Activated CD4-positive, alpha-beta T cell treated with anti-CD3 and anti-CD28 coated beads, Interleukin-2, amount 50 U/mL, for 24 hours (primary cell): ENCODE measurements at places on chromosomes 2 and 18.
A peak's percentile ranks its signal among the peaks of the same experiment; 100 is the strongest.

DNA sequence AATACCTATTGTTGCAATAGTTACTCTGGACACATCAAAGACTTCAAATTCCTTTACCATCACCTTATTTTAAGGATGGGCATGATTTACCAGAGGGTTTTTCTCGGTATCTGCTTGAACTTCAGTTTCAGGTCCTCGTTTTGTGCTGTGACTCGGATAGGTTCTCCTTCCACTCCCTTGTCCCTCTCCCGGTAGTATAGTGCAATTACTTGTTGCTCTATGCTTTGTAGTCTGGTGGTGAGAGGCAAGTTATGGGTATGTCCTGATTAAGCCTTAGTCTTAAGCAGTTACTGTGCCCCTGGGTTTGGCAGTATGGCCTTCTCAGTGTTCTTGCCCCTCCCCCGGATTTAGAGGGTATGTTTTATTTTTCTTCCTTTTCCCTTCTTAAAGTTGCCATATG is 96.6 kb downstream of the RHBDD1 start:
- no peak for DNase-seq

DNA sequence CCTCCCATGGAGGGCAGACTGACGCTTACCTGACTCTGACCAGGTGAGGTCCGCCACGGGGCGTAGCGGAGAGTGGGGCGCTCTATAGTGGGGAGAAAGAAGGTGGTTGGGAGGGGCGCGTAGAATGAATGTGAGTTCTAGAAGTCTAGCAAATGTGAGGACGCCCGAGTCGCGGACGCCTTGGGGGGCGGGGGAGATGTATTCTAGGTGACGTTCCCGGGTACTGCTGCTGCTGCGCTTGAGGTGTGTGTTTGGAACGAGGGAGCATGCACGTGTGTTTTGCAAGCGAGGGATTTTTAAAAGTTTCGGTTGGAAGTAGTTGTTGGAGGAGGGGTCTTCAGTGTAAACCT is 758 bp downstream of the RIF1 start:
- peak; percentile 15 for DNase-seq

- DNase-seq, result no peak
Measured at GRCh38 chr2:235445116-235445515, 48.7 kb upstream of the AGAP1 start.

GRCh38 chr2:120619579-120619978 is 116.1 kb upstream of the GLI2 start:
- no peak for DNase-seq

DNA sequence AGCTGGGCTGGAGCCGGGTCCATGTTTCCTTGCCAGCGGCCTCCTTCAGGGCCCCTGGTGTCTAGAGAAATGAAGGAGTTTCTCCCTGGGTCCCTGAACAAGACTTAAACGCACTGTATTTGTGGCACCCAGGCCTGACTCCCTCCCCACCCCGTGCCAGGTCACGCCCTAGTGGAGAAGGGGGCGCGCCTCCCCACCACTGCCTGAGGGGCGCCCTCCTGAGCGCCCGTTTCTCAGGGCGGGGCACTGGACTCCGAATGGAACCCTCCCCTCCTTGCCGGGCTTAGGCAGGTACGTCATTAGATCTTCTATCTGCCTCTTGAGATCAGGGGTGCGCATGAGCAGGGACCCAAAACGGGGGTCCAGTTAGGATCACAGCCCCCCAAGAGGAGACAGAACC is 16.3 kb downstream of the ODC1 start:
- DNase-seq, result no peak

GRCh38 chr2:203775684-203776083 is 69.2 kb downstream of the CD28 start:
- DNase-seq, result no peak

- no peak for DNase-seq
Measured at GRCh38 chr2:232653441-232653840, 20.0 kb downstream of the EFHD1 start.

GRCh38 chr2:171347591-171348032 is 86.2 kb downstream of the METTL8 start:
- DNase-seq, result no peak

GRCh38 chr2:190545093-190545492 is 10.6 kb upstream of the NEMP2 start:
- no peak for DNase-seq

- DNase-seq, result peak; percentile 21
Measured at GRCh38 chr2:9655441-9656269, 24.9 kb upstream of the YWHAQ start.

DNA sequence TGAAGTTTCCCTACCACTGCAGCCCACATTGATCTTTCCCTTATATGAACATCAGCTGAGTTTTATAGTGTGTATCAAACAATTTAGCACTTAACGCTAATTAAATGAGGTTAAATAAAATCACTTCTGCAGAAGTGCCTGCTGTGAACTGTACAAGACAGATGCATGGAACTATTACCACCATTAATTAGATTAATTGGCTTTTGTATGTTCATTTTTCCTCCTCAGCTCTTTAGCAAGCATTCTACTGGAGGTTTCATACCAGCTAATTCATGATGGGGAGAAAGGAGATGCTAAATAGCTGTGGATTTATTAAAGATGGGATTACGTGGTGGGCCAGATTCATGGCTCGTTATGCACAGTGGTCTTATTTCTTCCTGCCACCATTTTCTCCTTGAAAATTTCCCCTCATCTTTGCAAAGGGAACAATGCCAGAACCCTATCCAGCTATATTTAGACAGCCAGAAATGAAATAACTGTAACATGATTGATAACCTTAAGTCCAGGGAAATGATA is 96.7 kb downstream of the CNTNAP5 start:
- DNase-seq, result no peak

- DNase-seq, result no peak
Measured at GRCh38 chr18:68956650-68957049, 158.8 kb downstream of the CCDC102B start.

DNA sequence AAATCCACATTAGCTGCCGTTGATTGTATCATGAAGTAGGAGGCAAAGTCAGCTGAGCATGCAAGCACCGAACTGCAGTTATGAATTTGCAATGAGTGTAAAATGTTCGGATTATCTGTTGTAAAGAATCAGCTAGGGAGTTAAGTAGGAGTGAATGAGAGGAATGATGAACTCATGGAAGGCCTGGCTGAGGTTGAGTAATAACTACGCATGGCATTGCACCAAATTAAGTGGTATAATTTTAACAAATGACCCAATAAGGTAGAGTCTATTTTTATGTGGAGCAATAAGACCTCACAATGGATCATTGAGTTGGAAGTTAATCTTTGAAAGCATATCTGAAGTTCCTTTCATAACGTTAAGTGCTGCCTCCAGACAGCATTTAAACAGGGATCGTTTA is 288.2 kb upstream of the CHST9 start:
- DNase-seq, result no peak

DNA sequence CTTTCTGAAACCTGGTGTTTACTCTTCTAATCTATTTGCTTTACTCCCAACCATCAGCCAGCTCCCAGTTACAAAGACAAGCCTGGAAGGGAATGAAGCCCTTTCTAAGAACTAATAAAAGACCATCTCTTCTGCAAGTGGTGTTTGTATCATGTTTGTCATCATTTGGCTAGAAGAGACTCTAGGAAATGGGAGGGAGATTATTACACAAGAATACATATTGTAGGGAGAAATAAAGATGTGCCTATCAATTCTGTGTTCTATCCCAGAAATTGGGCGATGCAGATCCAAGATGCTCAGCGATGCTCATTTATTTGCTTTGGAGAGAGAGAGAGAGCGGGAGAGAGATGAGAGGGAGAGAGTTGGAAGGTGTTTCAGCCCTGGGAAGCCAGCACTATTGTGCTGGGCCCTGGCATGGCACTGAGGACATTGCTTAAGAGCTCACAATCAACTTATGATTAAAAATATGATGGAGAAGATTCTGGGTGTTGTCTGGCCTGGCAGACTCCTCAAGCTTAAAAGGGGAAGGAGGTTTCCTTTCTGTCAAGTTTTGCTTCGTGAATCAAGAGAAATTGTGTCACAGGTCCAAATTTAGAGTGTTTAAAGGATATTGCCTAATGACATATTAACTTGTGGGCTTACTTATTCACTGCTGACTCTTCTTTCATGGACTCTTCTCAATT is 41.8 kb upstream of the AFF3 start:
- DNase-seq, result no peak

GRCh38 chr2:43714164-43714563 is 37.9 kb upstream of the C1GALT1C1L start:
- no peak for DNase-seq

DNA sequence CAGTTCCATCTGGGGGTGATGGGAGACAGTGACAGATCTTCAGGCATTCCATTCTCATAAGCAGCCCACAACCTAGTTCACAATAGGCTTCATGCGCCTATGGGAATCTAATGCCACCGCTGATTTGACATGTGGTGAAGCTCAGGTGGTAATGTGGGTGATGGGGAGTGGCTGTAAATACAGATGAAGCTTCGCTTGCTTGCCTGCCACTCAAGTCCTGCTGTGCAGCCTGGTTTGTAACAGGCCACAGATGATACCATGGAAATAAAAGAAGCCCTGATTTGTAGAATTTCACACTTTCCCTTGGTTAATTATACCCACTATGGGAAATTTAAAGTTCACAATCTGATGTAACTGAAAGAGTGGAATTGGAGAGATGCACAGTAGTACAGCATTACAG is 40.5 kb upstream of the CXXC1 start:
- no peak for DNase-seq

DNA sequence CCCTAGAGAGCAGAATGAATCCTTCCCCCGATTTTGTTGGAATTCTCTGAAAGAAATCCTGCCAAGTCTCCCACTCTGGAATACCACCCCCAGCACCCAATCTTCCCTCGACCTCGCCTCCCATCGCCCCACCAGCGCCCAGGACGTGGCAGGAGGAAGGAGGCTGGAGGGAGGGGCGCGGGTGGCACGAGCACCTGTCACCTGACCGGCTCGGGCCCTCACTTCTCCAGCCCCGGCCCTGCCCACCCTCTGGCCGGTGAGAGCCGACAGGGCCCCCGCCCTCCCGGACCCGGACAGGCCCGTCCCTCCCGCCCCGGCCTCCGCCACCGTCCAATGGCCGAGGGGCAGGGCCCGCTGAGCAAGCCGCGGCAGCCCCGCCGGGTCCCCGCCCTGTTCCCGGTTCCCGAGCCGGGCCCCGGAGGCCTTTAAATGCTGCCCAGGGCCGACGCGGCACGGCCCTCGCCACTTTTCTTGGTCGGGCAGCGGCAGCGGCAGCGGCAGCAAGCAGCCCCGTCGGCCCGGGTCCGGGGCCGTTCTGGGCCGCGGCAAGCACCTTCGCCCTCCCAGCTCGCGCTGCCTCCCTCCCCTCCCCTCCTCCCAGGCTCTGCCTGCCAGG is at the start of gene LGALSL:
TSS of gene LGALSL (plus strand) at position 393 of the 616 bp plus-strand sequence. CDS start 384 bp downstream, outside the sequence.
- peak; percentile 21 for DNase-seq

- no peak for DNase-seq
Measured at GRCh38 chr18:59150236-59150635, 10.6 kb downstream of the SEC11C start.

DNA sequence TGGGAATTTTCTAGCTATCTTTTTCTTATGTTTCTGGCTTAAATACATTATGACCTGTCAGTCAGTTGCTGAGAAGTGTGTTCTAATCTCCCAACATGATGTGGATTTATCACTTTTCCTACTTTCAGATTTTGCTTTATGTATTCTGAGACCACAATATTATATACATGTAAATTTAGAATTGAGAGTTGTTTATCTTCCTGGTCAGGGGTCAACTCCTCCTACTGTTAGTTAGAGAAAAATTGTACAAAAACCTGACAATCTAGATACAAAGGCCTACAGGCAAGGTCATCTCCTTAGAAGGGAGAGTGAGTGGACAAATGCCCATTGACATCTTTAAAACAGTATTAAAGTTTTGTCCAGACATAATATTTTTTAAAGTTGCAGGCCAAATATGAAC is 30.6 kb downstream of the C18orf63 start:
- DNase-seq, result no peak

- DNase-seq, result no peak
Measured at GRCh38 chr18:808086-808485, 4.0 kb downstream of the YES1 start.

GRCh38 chr2:223590964-223591363 is 11.2 kb downstream of the SCG2 start:
- DNase-seq, result no peak

DNA sequence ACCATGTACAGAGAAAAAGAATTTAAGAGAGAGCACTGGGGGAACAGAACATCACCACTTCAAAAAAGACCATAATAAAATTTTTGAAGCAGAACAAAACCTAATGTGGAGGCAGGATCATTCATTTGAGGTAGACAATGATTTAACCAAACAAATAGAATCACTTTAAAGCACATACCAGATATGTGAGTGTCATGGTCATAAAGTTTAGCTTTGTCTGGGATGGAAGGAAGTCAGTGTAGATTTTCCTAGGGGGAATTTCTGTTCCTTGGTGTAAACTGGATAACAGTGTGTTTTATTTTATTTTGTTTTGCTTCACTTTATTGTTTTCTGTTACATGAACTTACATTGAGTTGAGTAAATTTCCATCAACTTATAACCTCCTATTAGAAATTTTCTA is 120.8 kb downstream of the CRIM1 start:
- no peak for DNase-seq

DNA sequence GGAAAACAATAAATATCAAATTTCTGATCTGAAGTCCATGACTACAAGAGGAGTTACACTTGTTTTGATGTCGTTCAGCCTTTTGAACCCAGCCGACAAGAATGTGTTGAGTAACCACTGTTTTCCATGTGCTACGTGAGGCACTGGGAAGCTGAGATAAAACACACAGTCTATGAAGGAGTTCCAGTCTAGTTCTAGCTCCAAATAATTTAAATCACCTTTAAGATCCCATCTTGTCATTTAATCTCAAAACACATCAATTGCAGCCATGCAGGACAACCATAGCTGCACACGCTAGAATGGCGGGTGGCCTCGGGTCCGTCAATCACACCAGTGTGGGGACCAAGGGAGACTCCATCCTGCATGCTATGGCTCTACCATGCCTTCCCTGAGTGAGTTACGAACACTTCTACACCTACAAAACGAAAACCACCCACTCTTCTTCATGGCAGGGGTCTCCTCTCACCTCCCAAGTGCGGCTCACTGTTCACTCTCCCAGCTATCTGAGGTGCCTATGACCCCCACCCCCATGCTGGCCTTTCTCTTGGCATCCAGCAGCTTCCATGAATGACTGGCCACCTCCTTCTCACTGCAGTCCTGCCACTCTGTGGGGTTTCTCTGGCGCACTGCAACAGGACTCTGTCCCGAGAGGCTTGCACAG is 3.8 kb downstream of the FHL2 start:
- no peak for DNase-seq

- DNase-seq, result no peak
Measured at GRCh38 chr2:16241166-16242160, 301.1 kb downstream of the MYCN start.

- no peak for DNase-seq
Measured at GRCh38 chr2:126656431-126657147, 631 bp downstream of the GYPC start.

DNA sequence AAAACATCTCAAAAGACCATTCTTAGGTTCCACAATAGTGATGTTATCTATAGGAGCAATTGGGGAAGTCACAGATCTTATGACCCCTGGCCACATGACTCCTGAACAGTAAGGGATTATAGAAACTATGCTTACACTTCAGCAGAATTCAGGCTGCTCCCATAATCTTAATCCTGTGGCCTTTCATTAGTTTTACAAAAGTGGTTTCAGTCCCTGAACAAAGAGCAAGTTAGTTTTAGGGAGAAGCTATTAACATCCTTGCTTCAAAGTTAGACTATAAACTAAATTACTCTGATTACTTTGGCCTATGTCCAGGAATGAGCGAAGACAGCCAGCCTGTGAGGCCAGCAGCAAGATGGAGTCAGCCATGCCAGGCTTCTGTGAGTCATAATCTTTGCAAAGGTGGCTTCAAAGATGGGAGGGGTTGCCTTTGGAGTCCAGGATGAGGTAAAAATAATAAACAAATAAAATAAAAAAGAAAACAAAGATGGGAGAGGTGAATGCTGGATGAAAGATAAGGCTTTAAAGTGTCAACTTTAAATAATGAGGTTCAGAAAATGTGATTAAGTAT is 168.7 kb upstream of the NDUFV2 start:
- no peak for DNase-seq
